ENCODE measurements at places on chromosomes 7 and 10.

- DNase-seq: no peak
Measured at GRCh38 chr10:5466451-5467206, 32.7 kb downstream of the CALML5 start.

DNA sequence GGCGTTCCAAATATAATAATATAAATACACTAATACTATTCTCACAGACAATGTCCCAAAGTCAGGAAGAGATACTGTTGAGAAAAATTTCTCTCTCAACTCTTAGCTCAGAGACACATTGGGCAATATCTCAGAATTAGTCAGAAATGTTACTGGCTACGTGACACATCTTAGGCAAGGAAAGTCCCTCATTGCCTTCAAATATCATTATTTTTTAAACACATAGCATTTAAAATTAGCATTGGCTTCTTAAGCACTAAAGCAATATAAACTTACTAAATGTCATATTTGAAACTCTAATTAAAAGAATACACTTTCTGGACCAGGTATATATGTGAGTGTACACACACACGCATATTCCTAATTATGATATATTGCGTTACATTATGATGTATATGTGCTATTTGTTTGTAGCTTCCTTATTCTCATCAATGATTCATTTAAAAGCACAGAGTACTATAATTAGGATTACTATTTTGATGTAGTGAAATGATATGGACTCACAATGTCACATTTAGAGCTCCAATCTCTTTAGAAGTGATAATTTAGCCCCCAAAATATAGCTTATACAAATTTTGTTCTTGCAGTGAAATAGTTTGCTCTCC, 255.8 kb downstream of the TWIST1 start:
- DNase-seq: peak; percentile 7

DNA sequence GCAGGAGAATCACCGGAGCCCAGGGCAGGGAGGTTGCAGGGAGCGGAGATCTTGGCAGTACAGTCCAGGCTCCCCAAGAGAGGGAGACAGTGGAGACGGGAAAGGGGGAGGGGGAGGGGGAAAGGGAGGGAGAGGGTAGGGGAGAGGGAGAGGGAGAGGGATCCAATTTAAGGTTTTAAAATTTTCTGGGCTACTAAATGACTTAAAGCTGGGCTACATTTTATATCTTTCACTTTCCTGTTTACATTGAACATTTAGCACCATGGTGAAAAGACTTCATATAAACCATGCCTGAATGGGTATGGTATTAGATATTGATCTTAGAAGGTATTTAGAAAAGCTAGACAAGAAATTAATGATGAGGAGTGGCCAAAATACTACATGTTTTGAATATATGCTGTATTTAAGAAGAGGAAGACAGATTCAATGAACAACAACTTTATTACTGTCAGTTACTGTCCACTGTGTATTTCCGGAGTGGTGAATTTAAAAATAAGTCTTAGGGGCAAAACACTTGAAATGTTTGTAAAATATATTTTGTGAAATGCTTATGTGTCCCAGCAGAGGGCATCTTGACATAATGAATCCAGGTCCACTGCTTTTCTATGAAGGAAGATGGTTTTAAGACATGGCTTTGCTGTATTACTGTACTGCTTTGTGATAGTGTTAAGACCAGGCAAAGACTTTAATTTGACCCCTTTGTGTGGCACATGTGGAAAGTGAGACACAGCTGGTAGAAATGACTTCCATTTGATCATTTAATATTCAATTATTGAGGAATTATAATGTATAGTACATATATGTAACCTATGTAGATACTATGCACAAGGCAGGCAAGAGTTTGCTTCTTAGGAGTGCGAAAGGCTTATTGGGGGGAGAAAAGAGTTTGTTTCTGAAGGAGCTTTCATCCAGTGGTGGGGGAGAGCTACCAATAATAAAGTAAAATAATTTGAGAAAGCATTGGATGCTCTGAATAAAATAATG, 52.8 kb downstream of the NRF1 start:
- DNase-seq: peak; percentile 63

- peak; percentile 6 for DNase-seq
Measured at GRCh38 chr10:79044036-79044632, 24.6 kb upstream of the ZMIZ1 start.

GRCh38 chr7:100432053-100432452, 2.4 kb downstream of the MEPCE start:
- DNase-seq: no peak

GRCh38 chr7:104979167-104979841, 34.7 kb upstream of the KMT2E start:
- no peak for DNase-seq

- no peak for DNase-seq
Measured at GRCh38 chr10:34940436-34940835, 125.3 kb upstream of the PARD3 start.

DNA sequence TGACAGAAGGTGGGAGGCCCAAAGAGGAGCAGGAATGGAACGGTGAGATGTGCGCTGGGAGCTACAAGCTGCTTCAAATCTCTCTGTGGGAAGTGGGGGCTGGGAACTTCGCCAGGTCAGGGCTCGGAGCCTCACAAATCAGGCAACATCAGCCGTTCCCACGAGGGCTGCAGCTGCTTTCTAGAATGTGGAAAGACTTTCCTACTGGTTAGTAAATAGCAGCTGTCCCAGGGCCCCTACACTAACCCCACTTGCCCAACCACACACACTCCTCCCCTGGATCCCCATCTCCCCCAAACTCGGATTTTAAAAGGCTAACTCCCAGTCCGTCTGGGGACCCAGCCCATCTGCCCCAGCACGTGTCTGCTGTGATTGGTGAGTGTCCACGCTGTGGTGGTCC, 40.6 kb upstream of the PITRM1 start:
- no peak for DNase-seq

DNA sequence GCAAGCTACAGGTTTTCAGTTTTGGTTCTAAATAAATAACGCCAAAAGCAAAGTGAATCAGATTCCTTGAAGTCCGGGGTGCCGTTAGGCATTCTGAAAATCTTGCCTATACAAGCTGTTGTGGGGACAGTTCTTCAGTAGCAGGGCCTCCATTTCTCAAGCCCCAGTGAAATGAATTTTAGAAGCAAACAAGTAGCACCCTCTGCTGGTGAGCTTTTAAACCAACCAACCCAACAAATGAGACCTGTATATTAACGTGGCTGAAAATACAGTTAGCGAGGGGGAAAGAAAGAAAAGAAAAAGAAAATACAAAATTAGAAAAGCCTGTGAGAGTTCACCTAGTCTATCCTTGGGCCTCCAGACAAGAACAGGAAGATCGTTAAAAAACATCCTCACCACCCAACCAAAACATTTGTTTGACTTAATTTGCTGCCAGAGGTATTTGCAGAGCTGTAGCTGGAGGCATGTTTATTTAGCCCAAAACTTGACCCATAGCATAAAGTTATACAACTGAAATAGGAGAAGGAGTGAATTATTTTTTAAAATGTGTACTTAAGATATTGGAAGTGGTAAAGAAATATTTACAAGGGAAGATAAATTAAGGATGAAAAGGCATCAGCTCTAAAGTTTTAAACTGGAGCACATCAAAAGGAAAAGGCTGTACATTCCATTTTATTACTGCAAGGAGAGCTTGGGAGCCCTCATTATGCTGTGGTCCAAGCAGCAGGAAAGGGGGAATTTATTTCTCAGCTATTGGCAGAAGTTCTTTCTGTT, 98.9 kb downstream of the DYNC1I1 start:
- DNase-seq: peak; percentile 56

DNA sequence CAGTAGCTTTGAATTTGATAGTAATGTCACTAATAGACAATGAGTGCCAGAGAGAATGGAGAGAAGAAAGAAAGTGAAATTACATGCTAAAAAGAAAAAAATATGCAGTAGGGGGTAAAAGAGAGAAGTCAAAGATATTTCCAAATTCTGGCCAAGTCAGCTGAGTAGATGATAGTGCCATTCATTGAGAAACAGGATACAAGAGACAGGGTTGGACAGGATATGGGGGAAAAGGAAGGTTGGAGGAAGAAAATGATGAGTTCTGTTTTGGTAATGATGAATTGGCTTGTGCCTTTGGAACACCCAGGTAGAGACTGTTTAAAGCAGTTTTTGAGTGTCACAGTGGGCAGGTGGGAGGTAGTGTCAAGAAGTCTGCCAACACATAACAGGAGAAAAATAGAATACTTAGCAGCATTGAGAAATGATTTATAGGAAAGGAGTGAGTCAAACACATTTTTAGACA, 78.3 kb downstream of the LRRC17 start:
- no peak for DNase-seq

DNA sequence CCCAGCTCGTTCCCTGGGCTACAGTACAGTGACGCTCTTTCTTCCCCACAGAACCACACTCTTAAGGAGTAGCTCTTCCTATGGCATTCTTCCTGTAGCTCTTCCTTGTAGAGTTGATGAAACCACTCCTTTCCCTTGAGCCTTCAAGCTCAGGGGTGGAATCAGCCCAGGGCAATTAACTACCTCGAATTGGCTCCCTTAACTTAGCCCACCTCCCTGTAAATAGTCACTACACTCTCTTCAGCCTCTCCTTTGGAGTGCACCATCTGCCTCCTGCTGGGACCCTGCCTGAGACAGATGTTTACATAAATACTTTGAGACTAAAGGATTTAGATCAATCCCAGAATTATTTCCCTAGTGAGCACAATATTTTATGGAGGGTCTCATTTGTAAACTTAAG, 537.8 kb upstream of the AUTS2 start:
- DNase-seq: no peak

- DNase-seq: no peak
Measured at GRCh38 chr7:108268200-108268820, 138.1 kb upstream of the LAMB4 start.

GRCh38 chr10:101284744-101285463, 55.6 kb upstream of the LBX1 start:
- no peak for DNase-seq

DNA sequence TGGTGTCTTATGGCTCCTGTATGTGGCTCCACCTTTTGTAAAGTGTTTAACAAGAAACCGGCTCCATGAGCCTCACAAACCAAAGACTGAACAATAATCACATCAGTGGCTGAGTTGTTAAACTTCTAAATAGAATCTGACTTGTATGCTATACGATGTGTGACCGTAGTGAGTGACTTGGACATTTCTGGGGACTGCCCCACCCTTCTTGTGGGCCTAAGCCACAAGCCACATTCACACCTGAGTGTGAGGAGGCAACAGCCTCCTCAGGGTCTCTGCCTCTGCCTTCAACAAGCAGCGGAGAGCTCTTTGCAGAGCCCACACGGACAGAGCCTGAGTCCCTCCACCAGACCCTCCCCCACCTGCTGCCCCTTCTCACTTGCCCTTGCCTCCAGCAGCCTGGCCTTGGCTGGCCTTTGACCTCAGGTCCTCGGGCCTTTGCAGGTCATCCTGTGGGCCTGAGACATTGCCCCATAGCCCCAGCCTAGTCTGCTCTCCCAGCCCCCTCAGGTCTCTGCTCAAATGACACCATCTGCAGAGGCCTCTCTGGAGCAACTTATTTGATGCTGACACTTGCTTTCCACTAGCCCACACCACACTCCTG, 156.8 kb upstream of the TNS3 start:
- peak; percentile 50 for DNase-seq

Data from GM13976 (cell line).